ENCODE measurements at places on chromosomes 5 and 9. TPM values are rescaled to one million over a fixed set of nuclear protein-coding genes. Genes with fewer than 3 reads are reported as not detected.

DNA sequence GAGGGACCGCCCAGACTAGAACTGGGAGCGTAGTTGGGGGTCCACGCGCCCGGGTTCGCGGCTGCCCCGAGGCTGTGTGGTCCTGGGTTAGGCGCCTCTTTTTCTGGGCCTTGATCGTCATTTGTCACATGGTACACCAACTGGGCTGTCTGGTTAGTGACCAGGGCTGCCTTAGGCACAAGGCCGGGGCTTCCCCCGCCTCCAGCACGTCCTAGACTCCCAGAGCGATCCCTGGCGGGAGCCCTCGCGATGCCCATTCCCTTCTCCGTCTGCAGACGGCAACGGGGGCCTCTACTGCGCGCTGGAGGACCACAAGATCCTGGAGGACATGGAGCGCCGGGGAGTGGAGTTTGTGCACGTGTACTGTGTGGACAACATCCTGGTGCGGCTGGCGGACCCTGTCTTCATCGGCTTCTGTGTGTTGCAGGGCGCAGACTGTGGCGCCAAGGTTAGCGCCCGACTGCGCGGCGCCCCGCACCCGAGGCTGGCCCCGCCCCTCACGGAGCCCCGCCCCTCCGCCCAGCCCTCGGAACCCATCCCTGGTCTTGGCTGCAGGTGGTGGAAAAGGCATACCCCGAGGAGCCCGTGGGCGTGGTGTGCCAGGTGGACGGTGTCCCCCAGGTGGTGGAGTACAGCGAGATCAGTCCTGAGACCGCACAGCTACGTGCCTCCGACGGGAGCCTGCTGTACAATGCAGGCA lies 1.5 kb downstream of the UAP1L1 start:
- no peak overlapping the region for H3K4me3 ChIP-seq
- H3K4me1 ChIP-seq, result peaks cover 12% of the 10 kb centered on the region
- H3K36me3 ChIP-seq, result no peaks in the 10 kb centered on the region

- no peaks in the 10 kb centered on the region for H3K4me1 ChIP-seq
- H3K36me3 ChIP-seq, result no peaks in the 10 kb centered on the region
- no peaks in the 10 kb centered on the region for H3K27me3 ChIP-seq
- DNase-seq, result no peak
Measured at GRCh38 chr5:156476678-156477077, 149.7 kb downstream of the SGCD start.

DNA sequence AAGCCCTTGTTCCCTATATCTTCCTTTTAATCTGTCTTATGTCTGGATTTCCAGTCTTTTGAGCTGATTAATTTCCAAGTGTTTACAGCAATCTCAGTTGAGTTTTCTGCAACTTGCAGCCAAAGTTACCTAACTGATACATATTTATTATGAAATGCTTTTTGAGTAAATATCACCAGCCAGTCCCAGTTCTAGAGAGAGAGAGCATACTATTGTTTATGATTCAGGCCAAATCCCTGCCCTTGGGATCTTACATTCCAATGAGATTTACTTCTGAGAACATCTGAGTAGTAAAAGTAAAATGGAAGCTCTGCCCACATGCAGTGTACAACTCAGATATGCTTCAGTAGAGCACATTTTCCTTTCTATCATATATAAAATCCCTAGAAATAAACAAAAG lies 661.7 kb downstream of the KCTD16 start:
- DNase-seq, result no peak
- no peaks in the 10 kb centered on the region for H3K36me3 ChIP-seq
- no peaks in the 10 kb centered on the region for H3K27me3 ChIP-seq
- H3K4me3 ChIP-seq, result no peak overlapping the region

- DNase-seq, result no peak
- no peak overlapping the region for H3K4me3 ChIP-seq
- no peaks in the 10 kb centered on the region for H3K4me1 ChIP-seq
Measured at GRCh38 chr9:3585606-3586005, 59.8 kb upstream of the RFX3 start.

DNA sequence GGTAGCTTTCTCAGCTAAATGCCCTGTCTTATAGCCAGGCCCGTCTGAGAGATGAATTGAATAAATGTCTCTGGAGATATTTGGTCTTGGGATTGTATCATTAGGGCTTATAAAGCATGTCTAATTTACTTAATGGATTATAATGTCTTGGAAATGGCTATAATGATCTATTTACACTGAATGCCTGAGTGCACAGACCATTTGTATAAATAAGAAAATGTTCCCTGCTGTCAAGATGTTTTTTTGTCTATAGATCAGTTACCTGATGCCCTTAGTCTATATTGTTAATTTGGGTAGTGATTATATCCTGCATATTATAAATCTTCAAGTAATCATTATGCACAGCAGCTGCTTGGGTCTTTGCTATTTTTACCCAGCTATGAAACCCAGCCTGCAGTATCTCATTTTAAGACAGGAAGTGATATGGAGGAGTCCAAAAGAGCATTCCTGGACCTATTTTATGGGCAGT lies 112.9 kb upstream of the ACTBL2 start:
- no peaks in the 10 kb centered on the region for H3K36me3 ChIP-seq
- H3K4me1 ChIP-seq, result no peaks in the 10 kb centered on the region
- H3K4me3 ChIP-seq, result no peak overlapping the region
- H3K27me3 ChIP-seq, result no peaks in the 10 kb centered on the region
- DNase-seq, result no peak

- H3K4me3 ChIP-seq, result no peak overlapping the region
- H3K27ac ChIP-seq, result no peak overlapping the region
- peaks cover 18% of the 10 kb centered on the region for H3K4me1 ChIP-seq
- H3K36me3 ChIP-seq, result no peaks in the 10 kb centered on the region
- DNase-seq, result no peak
Measured at GRCh38 chr5:173204185-173204979, 30.6 kb downstream of the NKX2-5 start.

GRCh38 chr5:119418606-119419100 lies 33.6 kb upstream of the HSD17B4 start:
- no peaks in the 10 kb centered on the region for H3K27me3 ChIP-seq
- peak; percentile 31 for DNase-seq
- peaks cover 28% of the 10 kb centered on the region for H3K4me1 ChIP-seq
- no peaks in the 10 kb centered on the region for H3K36me3 ChIP-seq
- no peak overlapping the region for H3K4me3 ChIP-seq

- no peak overlapping the region for H3K4me3 ChIP-seq
- no peaks in the 10 kb centered on the region for H3K4me1 ChIP-seq
- no peak for DNase-seq
- no peaks in the 10 kb centered on the region for H3K27me3 ChIP-seq
Measured at GRCh38 chr5:89064054-89064453, 181.1 kb upstream of the MEF2C start.

GRCh38 chr5:170148430-170149205 lies 42.9 kb downstream of the FOXI1 start:
- no peak overlapping the region for H3K27ac ChIP-seq
- H3K4me1 ChIP-seq, result peaks cover 34% of the 10 kb centered on the region
- no peak overlapping the region for H3K4me3 ChIP-seq

- H3K27ac ChIP-seq, result no peak overlapping the region
- no peak for DNase-seq
- H3K27me3 ChIP-seq, result peaks cover 83% of the 10 kb centered on the region
- H3K4me3 ChIP-seq, result no peak overlapping the region
- no peaks in the 10 kb centered on the region for H3K36me3 ChIP-seq
Measured at GRCh38 chr9:135761845-135762168, 59.8 kb downstream of the KCNT1 start.

GRCh38 chr9:85569988-85570387 lies 171.8 kb downstream of the AGTPBP1 start:
- H3K27me3 ChIP-seq, result no peaks in the 10 kb centered on the region
- H3K36me3 ChIP-seq, result no peaks in the 10 kb centered on the region
- no peaks in the 10 kb centered on the region for H3K4me1 ChIP-seq
- DNase-seq, result no peak
- no peak overlapping the region for H3K27ac ChIP-seq
- no peak overlapping the region for H3K4me3 ChIP-seq

- H3K4me3 ChIP-seq, result no peak overlapping the region
- H3K36me3 ChIP-seq, result no peaks in the 10 kb centered on the region
- peaks cover 57% of the 10 kb centered on the region for H3K27me3 ChIP-seq
- no peaks in the 10 kb centered on the region for H3K4me1 ChIP-seq
- no peak overlapping the region for H3K27ac ChIP-seq
Measured at GRCh38 chr9:98897745-98898144, 46.0 kb upstream of the COL15A1 start.

DNA sequence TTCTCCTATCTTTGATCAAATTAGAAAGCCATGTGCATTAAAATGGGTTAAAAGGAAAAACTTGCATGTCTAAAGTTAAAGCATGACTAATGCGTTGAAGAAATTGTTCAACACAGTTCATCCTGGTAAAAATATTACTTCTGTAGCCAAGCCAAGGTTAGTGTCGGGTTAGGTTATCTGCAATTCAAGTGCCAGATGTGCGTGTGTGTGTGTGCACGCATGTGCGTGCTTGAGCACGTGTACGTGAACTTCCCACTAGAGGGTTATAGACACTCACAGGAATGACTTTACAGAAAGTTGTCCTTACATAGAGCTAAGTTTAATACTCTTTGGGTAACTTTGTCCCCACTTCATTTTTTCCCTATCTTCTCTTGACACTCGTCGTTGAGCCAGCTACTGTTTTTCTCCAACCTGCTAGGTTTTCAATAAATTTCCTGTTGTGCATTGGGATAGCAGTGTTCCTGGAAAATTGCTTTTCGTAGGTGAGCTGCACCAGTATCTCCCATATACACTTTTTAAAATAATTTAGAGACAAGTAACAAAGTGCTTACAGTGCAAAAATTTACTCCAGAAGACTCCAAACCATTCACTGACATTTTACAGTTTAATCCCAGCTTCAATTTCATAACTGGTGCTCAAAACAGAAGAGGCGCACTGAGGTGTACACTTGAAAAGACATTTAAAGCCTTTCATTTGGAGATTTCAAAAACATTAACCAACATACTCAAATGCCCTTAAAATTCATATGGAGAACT lies 353.8 kb downstream of the NFIB start:
- H3K36me3 ChIP-seq, result no peaks in the 10 kb centered on the region
- no peak overlapping the region for H3K27ac ChIP-seq
- no peaks in the 10 kb centered on the region for H3K27me3 ChIP-seq
- H3K4me3 ChIP-seq, result no peak overlapping the region
- no peak for DNase-seq

DNA sequence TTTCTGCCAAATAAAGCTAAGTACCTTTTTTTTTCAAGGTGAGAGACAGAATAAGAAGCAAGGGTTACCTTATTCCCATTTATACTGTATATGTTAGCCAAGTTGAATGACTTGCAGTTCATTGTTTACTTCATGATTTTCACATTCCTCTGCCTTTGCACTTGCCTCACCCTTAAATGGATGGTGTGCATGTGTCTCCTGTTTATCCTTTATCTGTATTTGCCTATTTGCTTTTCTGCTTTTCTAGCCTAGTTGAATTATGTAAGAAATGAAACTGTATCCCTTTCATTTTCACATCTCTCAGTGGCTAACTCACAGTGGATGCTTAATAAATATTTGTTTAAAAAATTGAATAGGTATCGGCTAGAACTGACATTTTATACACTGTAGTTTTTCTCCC lies 200.8 kb upstream of the ST8SIA4 start:
- H3K27me3 ChIP-seq, result no peaks in the 10 kb centered on the region
- no peaks in the 10 kb centered on the region for H3K4me1 ChIP-seq
- no peak for DNase-seq

GRCh38 chr5:177142098-177142611 lies 8.6 kb downstream of the NSD1 start:
- no peaks in the 10 kb centered on the region for H3K4me1 ChIP-seq
- DNase-seq, result no peak
- H3K27ac ChIP-seq, result no peak overlapping the region
- no peaks in the 10 kb centered on the region for H3K27me3 ChIP-seq
- no peak overlapping the region for H3K4me3 ChIP-seq

GRCh38 chr5:1799110-1799601 lies 481 bp downstream of the MRPL36 start:
- no peak overlapping the region for H3K27ac ChIP-seq
- no peaks in the 10 kb centered on the region for H3K27me3 ChIP-seq
- DNase-seq, result peak; percentile 48
- peak overlapping the region; percentile 70 for H3K4me3 ChIP-seq

- H3K27me3 ChIP-seq, result no peaks in the 10 kb centered on the region
- H3K4me3 ChIP-seq, result no peak overlapping the region
- no peaks in the 10 kb centered on the region for H3K36me3 ChIP-seq
- no peak for DNase-seq
Measured at GRCh38 chr5:147965715-147966114, 59.4 kb upstream of the C5orf46 start.

GRCh38 chr5:168177831-168178450 lies 113.5 kb upstream of the WWC1 start:
- H3K4me3 ChIP-seq, result no peak overlapping the region
- H3K27ac ChIP-seq, result no peak overlapping the region
- no peak for DNase-seq

DNA sequence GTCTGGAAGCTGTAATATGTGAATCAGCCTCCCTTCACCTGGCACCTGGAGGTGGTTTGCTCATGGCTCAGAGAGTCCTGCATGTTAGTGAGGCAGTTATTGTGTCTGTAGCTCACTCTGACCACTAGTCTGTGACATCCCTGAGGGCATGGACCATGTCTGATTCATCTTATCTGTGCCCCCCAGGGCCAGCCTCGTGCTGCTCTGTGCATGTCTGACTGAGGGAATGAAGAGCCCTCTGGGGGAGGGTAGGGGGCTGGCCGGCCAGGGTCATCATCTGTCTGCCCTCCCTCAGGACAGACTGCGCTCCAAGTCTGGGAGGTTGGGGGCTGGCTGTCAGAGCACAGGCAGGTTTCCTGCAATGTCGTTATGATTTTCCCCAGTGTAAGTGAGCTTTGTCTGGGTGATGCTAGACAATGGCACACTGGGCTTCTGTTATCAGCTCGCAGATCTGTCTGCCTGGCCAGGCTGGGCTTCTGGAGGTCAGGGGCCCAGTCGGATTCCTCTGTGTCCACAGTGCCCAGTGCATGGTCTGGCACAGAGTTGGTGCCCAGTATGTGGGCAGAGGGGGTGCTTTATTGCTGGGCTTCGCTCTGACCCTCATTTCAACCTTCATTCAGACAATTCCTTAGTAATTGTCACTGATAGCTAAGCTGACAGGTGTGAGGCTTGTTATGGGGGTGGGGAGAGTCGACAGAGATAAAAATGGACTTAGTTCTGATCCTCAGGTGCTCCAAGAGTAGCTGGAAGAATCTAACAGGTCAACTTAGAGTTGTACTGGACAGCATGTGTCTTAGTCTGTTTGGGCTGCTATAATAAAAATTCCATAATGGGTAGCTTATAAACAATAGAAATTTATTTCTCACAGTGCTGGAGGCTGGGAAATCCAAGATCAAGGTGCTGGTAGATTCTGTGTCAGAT lies 85.7 kb upstream of the SHB start:
- H3K4me3 ChIP-seq, result no peak overlapping the region
- no peak overlapping the region for H3K27ac ChIP-seq
- no peak for DNase-seq
- no peaks in the 10 kb centered on the region for H3K36me3 ChIP-seq

GRCh38 chr5:83925955-83926337 lies 205.3 kb upstream of the HAPLN1 start:
- DNase-seq, result no peak
- no peaks in the 10 kb centered on the region for H3K4me1 ChIP-seq
- no peaks in the 10 kb centered on the region for H3K27me3 ChIP-seq

- peaks cover 77% of the 10 kb centered on the region for H3K27me3 ChIP-seq
- H3K4me3 ChIP-seq, result no peak overlapping the region
- H3K4me1 ChIP-seq, result no peaks in the 10 kb centered on the region
- no peak for DNase-seq
- H3K27ac ChIP-seq, result no peak overlapping the region
- no peaks in the 10 kb centered on the region for H3K36me3 ChIP-seq
Measured at GRCh38 chr5:174733836-174734235, 9.5 kb downstream of the MSX2 start.

CDHR2 gene
- not detected for total RNA-seq

SHOC1 gene
- total RNA-seq, result not detected

C1QTNF3 gene
- total RNA-seq, result 8.3 TPM

CDX1 gene
- total RNA-seq, result not detected

GRHPR gene
- 85.4 TPM for total RNA-seq

CREBRF gene
- 16.9 TPM for total RNA-seq

SLC6A18 gene
- total RNA-seq, result not detected

CDH18 gene
- not detected for total RNA-seq

TBC1D13 gene
- total RNA-seq, result 41.9 TPM
